ENCODE measurements at places on chromosomes 2 and 18. TPM values are rescaled to one million over a fixed set of nuclear protein-coding genes. Genes with fewer than 3 reads are reported as not detected.

Gene LBH
- total RNA-seq = 78.5 TPM

GRCh38 chr2:218806346-218806978, 24.5 kb downstream of the CYP27A1 start:
- no peak for DNase-seq
- peaks cover 16% of the 10 kb centered on the region for H3K4me1 ChIP-seq
- H3K36me3 ChIP-seq = no peaks in the 10 kb centered on the region
- no peaks in the 10 kb centered on the region for H3K27me3 ChIP-seq
- peak overlapping the region; percentile 90 for H3K27ac ChIP-seq
- H3K4me3 ChIP-seq = peak overlapping the region; percentile 77

GRCh38 chr2:145874466-145874865, 1354.5 kb upstream of the ZEB2 start:
- no peaks in the 10 kb centered on the region for H3K4me1 ChIP-seq
- no peaks in the 10 kb centered on the region for H3K27me3 ChIP-seq
- H3K36me3 ChIP-seq = no peaks in the 10 kb centered on the region

DNA sequence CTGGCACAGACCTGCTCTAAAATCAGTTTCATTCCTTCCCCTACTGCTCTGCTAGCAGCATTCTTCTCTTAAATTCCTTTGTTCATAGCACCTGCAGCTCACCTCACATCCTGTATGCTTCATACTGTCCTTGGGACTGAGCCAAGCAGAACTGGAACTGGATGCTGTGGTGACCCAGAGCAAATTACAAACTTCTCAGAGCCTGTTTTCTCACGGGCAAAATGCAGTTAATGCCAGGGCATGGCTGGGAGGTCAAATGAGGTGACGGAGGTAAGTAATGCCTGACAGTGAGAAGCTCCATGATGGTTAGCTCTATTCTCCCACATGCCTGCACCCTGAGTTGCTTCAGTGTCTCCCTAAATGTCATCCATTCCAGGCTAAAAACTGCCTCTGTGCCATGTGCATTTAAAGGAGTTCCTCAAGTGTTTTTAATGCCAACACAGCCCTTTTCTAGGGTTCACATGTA, 29.7 kb downstream of the C2orf42 start:
- H3K27ac ChIP-seq = no peak overlapping the region
- no peak overlapping the region for H3K4me3 ChIP-seq
- H3K4me1 ChIP-seq = no peaks in the 10 kb centered on the region

GRCh38 chr2:10914272-10914693, 2.5 kb downstream of the KCNF1 start:
- H3K27ac ChIP-seq = no peak overlapping the region
- peak overlapping the region; percentile 28 for H3K4me3 ChIP-seq
- H3K27me3 ChIP-seq = peaks cover 73% of the 10 kb centered on the region
- DNase-seq = no peak
- H3K36me3 ChIP-seq = no peaks in the 10 kb centered on the region
- peaks cover 16% of the 10 kb centered on the region for H3K4me1 ChIP-seq

- H3K4me1 ChIP-seq = peaks cover 35% of the 10 kb centered on the region
- no peaks in the 10 kb centered on the region for H3K27me3 ChIP-seq
- no peaks in the 10 kb centered on the region for H3K36me3 ChIP-seq
- no peak for DNase-seq
Measured at GRCh38 chr2:70115646-70116442, 28.6 kb downstream of the PCBP1 start.

Gene MCM6
- 54.9 TPM for total RNA-seq
